ENCODE measurements at places on chromosomes 3 and 15.
A peak's percentile ranks its signal among the peaks of the same experiment; 100 is the strongest.

- no peak for DNase-seq
Observed at GRCh38 chr15:90083954-90084607, 18.2 kb downstream of the IDH2 start.

- no peak for DNase-seq
Observed at GRCh38 chr3:182508919-182509711, 284.2 kb upstream of the ATP11B start.

GRCh38 chr3:47096959-47097358, 67.0 kb downstream of the SETD2 start:
- DNase-seq = no peak

DNA sequence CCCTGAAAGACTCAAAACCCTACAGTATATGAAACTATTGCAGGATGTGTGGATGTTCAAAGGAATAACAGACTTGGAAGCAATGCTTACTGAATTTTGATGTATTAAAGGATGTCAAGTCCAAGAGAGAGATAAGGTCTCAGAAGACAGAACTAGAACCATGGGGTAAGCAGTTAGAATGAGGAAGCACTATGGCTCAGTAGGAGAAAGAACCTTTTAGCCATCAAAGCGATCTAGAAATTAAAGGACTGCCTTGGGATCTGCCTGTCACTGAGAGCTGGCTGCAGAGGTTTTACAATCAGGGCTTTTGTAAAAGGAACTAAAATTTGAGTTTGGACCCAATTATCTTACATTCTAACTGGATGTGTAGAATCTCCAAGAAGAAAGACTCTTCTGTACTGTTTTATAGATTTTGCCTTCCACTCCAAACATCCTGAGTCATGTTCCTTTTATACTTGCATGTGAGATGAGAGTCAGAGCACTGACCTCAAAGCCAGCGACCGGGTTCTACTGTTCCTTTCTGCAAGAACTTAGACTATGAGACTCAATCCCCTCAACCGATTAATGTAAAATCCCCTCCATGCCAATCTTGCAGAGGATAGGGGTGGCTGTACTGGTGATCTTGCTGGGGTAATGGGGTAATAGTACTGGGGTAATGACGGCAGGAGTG, 412.3 kb upstream of the TPRG1 start:
- DNase-seq = no peak

- DNase-seq = no peak
Observed at GRCh38 chr15:90823455-90823974, 44.9 kb upstream of the FURIN start.

- DNase-seq = no peak
Observed at GRCh38 chr3:186466391-186466974, 77.7 kb downstream of the CRYGS start.

DNA sequence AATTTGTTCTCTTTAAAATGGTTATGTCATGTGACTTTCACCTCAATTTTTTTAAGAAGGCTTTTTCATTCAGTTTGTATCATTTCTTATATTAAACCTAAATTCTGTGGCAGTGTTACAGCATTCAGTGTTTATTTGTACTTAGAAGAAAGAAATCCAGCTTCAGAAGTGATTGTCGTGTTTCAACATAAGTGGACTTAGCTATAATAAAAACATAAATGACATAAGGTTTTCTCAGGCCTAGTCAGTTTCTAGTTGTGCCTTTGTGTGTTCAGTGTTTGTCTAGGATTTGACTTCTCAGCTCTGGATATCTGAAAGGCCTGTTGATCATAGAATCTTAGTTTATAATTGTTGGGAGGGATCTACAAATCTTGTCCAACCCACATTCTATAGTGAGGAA, 80.5 kb downstream of the STT3B start:
- DNase-seq = no peak

DNA sequence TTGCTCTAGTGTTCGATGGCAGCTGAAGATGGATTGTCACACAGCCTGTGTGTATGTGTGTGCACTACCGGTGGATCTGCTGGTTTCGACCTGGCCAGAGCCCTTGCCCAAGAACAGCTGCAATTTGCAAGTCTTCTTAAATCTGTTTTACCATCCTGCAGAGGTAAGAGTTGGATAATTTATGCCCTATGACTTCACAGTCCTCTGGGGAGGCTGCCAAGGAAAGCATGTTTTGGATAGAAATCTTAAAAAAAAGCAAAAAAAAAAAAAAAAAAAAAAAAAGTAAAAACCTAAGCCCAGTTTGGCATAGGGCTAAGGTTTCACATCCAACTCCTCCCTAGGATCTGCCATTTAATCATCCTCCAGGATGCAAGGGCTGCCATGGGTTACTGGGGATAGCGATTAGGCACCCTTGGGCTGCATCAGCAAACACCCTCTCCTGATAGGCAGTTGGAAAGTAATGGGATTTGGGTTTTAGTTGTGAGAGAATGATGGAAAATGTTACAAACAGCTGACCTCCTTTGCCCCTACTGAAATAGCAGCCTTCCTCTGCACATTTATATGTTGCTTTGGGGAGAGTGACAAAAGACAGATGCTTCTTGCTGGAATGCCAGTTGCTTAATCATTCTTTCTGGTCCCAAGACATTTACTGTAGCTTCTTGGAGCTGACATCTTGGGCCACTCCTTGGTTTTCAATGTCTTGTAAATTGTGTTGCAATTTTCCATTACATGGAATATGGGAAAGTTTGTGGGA, 35.4 kb downstream of the CD200R1L start:
- DNase-seq = no peak

GRCh38 chr3:189316296-189317019, 144.7 kb downstream of the TPRG1 start:
- no peak for DNase-seq

DNA sequence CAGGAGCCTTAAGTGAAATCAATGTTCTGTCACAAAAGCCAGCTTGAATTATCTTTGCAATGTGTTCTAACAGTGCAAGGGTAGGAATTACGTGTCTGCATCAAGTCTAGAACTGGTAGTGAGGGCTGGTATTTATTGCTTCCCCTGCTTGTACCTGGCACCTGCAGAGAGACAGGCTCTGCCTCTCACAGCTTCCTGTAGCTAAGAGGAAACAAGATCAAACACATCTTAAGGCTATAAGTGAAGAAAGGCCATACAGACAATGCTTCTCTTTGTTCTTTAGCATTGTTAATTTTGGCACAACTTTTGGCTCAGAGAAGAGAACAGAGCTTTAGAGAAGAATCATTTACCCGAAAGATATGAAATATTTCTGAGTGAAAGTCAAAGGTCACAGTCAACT, 479.9 kb downstream of the GRM7 start:
- DNase-seq = no peak

DNA sequence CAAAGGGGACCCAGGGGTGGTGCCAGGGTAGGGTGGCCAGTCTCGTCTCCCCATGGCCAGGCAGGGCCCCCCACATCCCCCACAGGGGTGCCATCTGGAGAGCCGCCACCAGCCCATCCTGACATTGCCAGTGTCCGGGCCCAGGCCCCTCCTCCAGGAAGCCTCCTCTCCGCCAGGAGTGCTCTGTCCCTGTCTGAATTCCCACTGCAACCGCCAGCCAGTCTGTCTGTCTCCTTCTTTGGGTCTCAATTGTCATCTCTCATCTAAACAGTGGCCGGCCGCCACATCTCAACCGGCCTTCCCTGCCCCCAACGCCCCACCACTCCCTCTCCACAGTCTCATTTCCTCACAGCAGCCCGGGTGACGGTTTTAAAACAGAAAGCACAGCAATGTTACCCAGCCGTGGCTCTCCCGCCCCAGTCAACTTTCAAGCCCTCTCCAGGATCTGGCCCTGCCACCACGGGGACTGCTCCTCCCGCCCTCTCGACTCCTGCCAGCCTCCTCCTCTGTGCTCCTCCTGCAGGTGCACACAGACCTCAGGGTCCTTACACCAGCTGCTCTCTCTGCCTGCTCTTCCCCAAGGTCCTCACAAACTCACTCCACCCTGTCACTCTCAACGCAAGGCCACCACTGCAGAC, 57.0 kb downstream of the IQSEC1 start:
- peak; percentile 62 for DNase-seq

- DNase-seq = no peak
Observed at GRCh38 chr3:181757694-181758306, 46.1 kb downstream of the SOX2 start.

- no peak for DNase-seq
Observed at GRCh38 chr3:36649125-36649524, 115.2 kb downstream of the DCLK3 start.

GRCh38 chr3:143084856-143085731, 34.5 kb upstream of the CHST2 start:
- no peak for DNase-seq

- DNase-seq = no peak
Observed at GRCh38 chr3:29718661-29719065, 437.8 kb downstream of the RBMS3 start.

- DNase-seq = no peak
Observed at GRCh38 chr3:120446891-120447668, 3.7 kb downstream of the FSTL1 start.

- DNase-seq = no peak
Observed at GRCh38 chr15:74790080-74790916, 8.4 kb downstream of the CSK start.

DNA sequence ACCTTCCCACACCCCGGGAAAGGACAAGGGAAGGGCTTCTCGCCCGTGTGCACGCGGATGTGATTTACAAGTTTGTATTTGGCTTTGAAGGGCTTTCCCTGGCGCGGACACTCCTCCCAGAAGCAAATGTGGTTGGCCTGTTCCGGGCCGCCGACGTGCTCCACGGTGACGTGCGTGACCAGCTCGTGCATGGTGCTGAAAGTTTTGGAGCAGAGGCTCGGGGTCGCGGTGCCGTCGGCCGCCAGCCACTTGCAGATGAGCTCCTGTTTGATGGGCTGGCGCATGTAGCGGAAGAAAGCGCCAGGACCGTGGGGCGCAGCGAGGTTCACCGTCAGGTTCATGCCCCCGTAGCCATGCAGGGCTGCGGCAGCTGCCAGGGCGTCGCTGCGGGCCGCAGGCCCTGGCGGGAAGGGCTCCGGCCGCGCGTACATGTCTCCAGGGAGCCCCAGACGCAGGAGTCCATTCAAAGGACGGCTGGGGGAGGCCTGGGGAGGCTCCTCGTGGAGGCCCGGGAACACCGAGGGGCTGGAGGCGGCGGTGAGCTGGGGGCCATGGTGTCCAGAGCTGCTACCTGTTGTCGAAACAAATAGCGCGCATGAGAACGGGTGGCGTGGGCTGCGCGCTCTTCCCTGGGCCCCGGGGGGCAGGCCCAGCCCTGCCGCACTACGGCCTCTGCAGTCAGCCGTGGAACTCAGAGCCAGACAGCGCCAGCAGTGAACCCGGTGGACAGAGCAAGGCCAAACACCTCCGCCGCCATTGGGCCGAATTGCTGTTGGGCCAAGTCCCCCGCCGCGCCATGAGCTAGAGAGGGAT, 10.2 kb downstream of the ZIC4 start:
- DNase-seq = no peak

- no peak for DNase-seq
Observed at GRCh38 chr15:79410237-79410636, 21.9 kb upstream of the MINAR1 start.

GRCh38 chr3:127690823-127691452, 18.2 kb downstream of the ABTB1 start:
- no peak for DNase-seq

- no peak for DNase-seq
Observed at GRCh38 chr15:36323615-36324014, 255.8 kb upstream of the CDIN1 start.

- DNase-seq = no peak
Observed at GRCh38 chr3:48318713-48319468, 14.6 kb downstream of the SPINK8 start.

DNA sequence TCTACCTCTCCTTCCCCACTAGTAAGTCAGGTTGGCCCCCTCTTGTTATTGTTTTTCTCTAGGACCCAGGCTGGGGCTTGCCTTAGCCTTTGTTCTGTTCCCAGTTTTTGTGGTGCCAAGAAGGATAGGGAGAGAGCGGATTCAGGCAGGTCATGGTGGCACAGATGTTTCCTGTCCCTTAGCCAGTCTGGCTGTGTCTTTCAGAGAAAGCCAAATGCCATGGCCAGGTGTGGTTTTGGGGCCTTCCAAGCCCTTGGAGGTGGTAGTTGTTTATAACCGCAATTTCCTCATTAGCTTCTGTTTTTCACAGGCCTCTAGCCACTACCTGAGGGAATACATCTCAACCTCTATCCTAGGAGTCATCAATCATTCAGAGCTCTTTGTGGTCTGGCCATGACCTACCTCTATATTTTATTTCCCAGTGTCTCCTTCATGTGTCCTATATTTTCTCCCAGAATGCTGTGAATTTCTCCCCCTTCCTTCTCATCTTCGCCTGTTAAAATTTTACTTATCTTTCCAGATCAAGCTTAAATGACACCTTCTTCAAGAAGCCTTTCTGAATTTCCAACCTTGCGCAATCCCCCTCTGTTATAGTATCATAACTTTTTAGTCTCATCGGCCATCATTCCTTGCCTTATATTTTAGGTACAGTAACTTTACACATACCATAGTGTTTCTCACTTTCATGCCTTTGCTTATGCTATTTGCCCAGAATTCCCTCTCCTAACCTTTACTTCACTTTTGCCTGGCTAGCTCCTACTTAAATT, 38.2 kb downstream of the TIMP4 start:
- no peak for DNase-seq

- no peak for DNase-seq
Observed at GRCh38 chr3:70464876-70465275, 152.4 kb upstream of the MDFIC2 start.
